ENCODE measurements at places on chromosomes 2 and 18.

- no peak for DNase-seq
These were observed 34.3 kb upstream of the CD226 start for GRCh38 chr18:69981948-69982347.

DNA sequence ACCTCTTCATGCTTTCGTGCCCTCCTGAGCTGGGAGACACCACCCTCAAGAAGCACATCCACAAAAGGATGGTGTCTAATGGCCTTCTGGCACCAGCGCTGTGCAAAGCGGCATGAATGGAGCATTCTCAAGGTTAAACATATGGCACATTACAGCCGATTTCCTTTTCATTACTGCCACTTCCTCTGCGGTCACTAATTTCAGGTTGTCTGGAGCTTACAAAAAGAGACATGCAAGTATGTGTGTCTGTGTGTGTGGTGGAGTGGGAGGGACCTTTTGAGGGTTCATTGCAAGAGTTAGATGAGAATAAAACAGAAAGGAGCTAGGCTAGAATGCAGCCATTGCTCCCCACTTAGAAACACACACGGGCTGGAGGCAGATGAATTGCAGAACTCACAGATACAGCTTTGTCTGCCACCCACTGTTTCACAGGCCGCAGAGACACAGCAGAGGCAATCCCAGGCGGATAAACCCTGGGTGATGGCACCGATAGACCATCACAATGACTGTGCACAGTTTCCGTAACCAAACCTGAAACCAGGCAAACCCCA lies 76.0 kb downstream of the TGIF1 start:
- DNase-seq, result peak; percentile 48

DNA sequence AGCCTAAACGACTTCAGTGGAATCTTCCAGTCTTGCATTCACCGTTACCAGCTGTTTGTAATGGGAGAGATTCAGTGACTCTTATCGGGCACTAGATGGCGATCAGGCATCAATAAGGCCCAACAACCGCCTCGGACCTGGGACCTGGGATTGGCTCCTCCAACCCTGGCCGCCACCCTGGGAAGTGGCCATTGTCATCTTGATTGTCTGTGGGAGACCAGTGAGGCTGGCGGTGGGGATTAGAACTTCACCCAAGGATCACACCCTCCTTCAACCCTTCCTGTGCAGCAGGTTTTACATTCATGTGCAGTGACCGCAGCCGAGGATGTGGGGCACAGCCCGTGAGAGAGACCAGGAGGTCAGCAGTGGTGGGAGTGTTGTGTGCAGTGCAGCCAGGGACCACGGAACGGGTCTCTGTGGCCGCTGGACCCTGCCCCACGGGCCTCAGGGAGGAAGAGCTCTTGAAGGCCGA lies 85.3 kb downstream of the SPP2 start:
- peak; percentile 97 for DNase-seq

GRCh38 chr2:226684563-226684959 lies 115.1 kb downstream of the IRS1 start:
- DNase-seq, result no peak

DNA sequence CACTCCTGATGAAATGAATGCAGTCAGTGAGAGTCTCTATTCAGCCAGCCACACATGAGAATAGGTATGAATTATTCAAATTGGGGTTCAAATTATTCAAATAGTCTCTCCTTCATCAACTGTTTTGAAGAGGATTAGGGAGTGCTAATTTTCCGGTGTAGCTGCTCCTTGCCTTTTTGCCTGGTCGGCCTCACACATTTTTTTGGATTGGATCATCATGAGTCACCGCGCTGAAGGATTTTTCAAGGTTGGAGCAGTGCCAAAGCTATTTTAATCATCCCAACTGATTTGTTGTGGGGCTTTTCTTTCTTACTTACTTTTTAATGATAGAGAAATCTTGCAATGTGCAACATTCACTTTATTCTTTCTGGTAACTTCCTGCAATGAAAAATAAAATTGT lies 2.4 kb upstream of the DTNA start:
- peak; percentile 90 for DNase-seq

GRCh38 chr2:142767847-142768246 lies 109.6 kb upstream of the KYNU start:
- no peak for DNase-seq

GRCh38 chr2:236678307-236678975 lies 108.8 kb downstream of the ACKR3 start:
- no peak for DNase-seq

DNA sequence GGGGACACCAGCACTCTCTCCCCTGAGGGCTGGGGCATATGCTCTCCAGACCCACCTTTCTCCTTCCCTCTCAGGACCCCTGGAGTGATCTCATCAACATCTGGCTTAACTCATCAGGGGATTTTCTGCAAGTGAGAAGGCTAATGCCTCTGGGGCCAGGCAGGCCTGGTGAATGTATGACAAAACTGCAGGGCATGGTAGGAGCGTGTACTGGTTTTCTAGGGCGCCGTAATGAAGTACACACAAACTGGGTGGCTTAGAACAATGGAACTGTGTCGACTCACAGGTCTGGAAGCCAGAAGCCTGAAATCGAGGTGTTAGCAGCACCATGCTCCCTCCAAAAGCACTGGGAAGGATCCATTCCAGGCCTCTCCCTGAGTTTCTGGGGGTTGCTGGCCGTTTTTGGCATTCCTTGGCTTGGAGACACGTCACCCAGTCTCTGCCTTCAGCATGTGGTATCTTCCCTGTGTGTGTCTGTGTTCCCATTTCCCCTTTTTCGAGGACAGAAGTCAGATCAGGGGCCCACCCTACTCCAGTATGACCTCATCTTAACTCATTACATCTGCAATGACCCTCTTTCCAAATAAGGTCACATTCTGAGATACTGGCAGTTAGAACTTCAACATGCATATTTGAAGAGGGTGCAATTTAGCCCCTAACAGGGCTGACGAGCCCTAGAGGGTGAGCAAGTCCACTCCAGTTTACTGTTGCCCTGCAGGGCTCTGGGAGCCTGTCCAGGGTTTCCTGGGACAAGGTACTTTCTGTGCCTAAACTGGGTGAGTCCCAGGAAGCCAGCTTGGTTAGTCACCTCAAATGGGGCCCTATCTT lies 45.5 kb upstream of the CAB39 start:
- peak; percentile 80 for DNase-seq

- no peak for DNase-seq
These were observed 332.3 kb downstream of the NCKAP5 start for GRCh38 chr2:133235968-133236367.
